Liver (tissue), 10 donors: ENCODE measurements at places on chromosomes 11 and 22. TPM values are rescaled to one million over a fixed set of nuclear protein-coding genes. Genes with fewer than 3 reads are reported as not detected.

DNA sequence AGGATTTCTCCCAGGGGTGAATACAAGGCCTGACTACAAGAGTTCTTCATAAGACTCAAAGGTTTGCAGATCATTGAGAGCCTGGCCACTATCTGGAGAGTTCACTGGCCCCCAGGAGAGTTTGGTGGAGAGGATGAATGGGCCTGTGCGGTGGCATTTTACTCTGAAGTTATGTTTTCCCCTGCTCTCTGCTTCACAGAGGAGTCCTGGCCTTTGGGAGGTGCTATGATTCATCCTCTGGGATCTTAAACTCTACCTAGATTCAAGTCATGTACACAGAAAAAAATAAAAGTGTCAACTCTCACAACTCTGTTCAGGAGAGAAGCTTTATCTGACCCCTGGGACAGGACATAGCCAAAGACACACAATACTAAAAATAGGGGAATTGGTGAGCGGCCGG lies 159.1 kb upstream of the CARD18 start:
- H3K4me1 ChIP-seq, result no peaks in the 10 kb centered on the region
- H3K36me3 ChIP-seq, result no peaks in the 10 kb centered on the region
- H3K27ac ChIP-seq, result no peak overlapping the region
- H3K27me3 ChIP-seq, result no peaks in the 10 kb centered on the region
- DNase-seq, result no peak

DNA sequence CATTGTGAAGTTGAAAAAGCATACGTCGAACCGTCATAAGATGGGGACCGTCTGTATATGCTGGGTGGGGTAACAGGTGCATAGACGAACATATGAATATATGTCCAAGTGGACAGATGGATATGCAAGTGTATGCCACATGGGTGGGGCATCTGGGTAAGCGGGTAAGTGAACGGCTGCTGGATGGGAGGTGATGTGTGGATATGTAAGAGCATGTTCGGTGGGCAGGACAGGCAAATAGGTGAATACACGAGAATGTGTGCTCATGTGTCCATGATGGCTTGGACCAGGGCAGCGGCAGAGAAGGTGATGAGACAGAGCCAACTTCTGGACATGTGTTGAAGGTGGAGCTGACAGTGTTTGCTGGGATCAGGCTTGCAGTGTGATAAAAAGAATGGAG lies 12.0 kb downstream of the IFITM10 start:
- DNase-seq, result no peak
- no peaks in the 10 kb centered on the region for H3K4me1 ChIP-seq
- H3K27me3 ChIP-seq, result peaks cover 2% of the 10 kb centered on the region
- no peak overlapping the region for H3K4me3 ChIP-seq

- peaks cover 2% of the 10 kb centered on the region for H3K36me3 ChIP-seq
- H3K27ac ChIP-seq, result no peak overlapping the region
- no peaks in the 10 kb centered on the region for H3K4me1 ChIP-seq
- DNase-seq, result no peak
Measured at GRCh38 chr11:78147807-78148206, 8.4 kb upstream of the ALG8 start.

DNA sequence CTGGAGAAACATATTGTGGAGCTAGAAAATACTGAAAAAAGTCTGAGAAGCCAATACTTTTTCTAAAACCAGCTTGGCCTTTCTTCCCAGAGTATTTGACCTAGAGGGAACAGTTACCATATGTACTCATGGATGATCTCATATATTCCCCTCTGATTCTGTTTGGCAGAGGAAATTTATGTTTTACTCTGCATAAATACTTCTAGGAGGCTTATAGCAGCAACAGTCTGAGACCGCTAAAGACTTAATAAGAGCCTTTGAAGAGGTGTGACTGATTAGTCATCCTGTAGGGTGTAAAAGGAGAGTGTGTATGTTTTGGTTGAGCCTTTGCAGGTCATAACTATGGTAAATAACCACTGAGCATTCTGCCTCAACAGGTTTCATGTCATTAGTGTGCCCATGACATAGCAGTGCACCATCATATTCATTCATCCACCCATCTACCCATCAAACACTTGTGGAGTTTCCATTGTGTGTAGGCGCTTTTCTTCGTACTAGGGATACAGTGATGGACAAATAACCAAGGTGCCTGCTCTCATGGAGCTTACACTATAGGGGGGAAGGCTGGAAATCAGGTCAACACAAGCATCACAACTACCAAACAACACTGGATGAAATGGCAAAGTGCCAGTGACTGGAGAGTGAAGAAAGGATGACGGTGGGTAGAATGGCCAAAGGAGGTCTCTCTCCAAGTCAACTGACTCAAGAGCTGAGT lies 44.5 kb downstream of the TRAF6 start:
- H3K27ac ChIP-seq, result no peak overlapping the region
- H3K4me1 ChIP-seq, result no peaks in the 10 kb centered on the region
- H3K27me3 ChIP-seq, result no peaks in the 10 kb centered on the region
- no peak overlapping the region for H3K4me3 ChIP-seq
- no peaks in the 10 kb centered on the region for H3K36me3 ChIP-seq

Gene APOL1
- 7.7 TPM for total RNA-seq

Gene SLC22A9
- 138 TPM for total RNA-seq

Gene SAA2
- total RNA-seq, result 27,037 TPM

Gene BSCL2
- total RNA-seq, result 23.0 TPM

Gene TRIM68
- total RNA-seq, result 4.9 TPM

Gene EMID1
- total RNA-seq, result 8.9 TPM
